Stimulated activated CD8-positive, alpha-beta memory T cell treated with anti-CD3 and anti-CD28 coated beads, Interleukin-4, amount 100 ng/mL, for 1 hour (primary cell): ENCODE measurements at places on chromosomes 1 and 21.

GRCh38 chr1:172180501-172181285, 239.8 kb upstream of the C1orf105 start:
- DNase-seq: no peak

GRCh38 chr1:153626904-153627714, at the start of gene S100A13:
Gene S100A13, minus strand, starts transcription at chr1:153627505. Its CDS starts 1,033 bp downstream, at chr1:153626472.
- DNase-seq: no peak

DNA sequence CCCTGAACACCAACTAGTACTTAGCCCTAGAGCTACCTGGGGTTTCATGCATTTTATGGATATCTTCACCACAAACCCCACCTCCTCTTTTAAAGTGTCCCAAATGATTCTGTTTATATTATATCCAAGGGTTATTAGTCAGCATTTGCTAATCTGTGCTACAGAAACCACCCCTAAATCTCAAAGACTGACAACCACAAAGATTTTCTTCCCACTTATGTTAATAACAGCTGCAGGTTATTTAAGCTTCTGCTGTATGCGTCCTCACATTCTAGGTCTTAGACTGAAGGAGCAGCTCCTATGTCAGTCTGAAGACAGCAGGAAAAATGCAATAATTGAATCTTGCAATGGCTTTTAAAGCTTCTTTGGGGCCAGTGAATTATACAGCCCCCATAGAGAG, 11.2 kb upstream of the PHC2 start:
- no peak for DNase-seq

- peak; percentile 40 for DNase-seq
These were observed 27.4 kb upstream of the CTPS1 start for GRCh38 chr1:40951943-40952743.

DNA sequence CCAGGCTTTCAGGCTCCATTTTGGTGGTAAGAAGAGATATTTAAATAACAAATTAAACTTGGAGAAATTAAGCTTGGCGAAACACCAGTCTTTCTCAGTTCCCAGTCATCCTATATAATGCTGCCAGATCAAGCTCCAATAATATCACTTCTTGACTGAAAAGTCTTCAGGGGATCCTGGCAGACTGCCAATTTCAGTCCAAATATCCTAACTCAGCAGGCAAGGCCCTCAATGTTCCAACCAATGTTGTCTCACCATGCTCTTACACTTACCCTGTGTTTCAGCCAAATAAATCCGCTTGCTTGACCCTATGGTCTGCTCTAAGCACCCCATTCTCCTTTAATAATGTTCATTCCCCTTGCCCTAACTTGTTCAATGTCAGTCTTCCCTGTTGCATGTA, 39.9 kb upstream of the BCL10 start:
- DNase-seq: no peak

- DNase-seq: no peak
These were observed 132.2 kb downstream of the TLR5 start for GRCh38 chr1:223010582-223011504.
